HFFc6 (cell line): ENCODE measurements at places on chromosomes 7 and 10. TPM values are rescaled to one million over a fixed set of nuclear protein-coding genes. Genes with fewer than 3 reads are reported as not detected.

DNA sequence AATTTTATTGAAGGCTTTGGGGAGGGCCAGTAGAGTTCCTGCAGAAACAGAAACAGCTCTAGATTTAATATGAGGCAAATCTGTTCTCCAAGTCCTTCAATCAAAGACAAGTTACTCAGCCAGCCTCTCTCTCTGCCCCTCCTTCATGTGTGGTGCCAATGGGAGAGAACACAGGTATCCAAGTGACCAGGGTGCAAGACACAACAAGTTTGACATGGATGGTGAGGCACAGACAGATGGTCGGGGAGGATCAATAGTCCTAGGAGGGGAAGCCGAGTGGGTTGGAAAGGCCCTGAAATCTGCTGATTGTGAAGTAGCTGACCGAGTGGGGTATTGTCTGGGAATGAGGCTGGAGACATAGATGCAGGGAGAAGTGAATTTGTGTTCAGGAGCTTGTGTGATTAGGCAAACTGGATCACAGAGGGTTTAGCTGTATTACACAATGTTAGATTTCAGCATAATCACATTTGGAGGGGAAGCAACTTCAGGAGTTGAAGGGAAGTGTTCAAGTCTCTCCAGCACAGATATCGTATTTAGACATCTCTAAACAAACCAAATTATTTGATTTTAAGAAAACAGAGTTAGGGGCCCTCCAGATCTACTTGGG is 1.5 kb downstream of the GIMAP1 start:
- no peak for DNase-seq

GRCh38 chr7:75658802-75659201 is 79.9 kb downstream of the HIP1 start:
- no peak for DNase-seq

DNA sequence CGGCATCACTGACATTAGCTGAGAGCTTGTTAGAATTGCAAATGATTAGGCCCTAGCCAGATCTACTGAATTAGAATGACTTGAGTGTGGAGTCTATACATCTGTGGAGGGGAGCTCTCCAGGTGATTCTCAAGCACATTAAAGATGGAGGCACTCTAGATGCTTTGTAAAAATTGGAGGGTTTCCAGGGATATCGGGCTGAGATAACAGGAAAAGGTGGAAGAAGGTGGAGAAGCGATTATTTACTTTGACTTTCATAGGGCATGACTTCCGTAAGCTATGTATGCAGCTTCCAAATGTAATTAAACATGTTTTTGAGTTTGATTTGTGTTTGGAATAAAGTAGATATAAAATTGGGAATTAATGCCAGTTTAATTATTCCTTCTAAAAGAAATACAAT is 235.0 kb upstream of the PTN start:
- DNase-seq, result no peak

GRCh38 chr7:82593780-82594179 is 150.2 kb upstream of the CACNA2D1 start:
- DNase-seq, result no peak

DNA sequence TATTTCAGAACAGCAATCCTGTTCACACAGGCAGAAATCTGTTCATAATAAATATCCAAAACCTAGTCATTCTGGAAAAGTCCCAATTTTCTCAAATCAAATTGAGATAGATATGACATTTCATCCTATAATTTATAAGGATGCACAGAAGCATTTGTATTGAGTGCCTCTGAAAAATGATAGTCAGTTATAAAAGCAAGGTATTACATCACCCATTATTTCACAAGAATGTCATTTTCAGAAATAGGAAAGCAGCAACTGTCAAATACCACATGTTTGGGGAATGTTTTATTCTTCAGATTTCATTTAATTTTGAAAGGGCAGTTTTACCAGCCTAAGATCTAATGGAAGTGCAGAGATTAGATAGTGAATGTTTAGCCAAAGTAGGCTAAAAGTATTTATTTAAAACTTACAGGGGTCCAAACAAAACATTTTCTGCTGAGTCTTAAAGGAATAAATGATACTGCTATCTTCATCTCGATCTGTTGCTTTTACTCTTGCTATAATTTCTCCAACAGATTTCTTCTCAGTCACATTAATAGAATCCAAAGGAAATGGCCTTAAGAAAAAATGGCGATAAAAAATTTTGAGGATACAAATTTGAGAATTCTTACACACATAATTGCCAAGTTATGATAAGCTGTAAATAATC is 185.8 kb downstream of the HGF start:
- DNase-seq, result no peak

DNA sequence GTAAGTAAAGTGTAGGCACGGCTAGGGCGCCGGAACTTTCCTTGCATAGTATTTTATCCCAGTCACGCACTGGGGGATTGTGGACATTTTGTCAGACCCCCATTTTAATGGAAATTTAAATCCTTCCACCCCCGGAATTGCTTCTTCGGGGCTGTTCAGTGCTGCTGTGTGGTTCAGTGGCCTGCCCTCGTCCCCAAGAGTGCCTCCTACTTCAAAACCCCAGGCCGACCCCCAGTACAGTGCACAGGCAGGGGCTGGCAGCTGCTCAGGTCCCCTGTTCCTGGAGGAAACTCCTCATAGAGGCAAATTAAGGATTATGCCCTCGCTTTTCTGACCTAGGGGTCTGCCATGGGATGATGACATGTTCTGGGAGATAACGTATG is 94.5 kb downstream of the PTPRE start:
- no peak for DNase-seq

GRCh38 chr7:87347664-87348063 is 2.2 kb downstream of the CROT start:
- DNase-seq, result no peak

DNA sequence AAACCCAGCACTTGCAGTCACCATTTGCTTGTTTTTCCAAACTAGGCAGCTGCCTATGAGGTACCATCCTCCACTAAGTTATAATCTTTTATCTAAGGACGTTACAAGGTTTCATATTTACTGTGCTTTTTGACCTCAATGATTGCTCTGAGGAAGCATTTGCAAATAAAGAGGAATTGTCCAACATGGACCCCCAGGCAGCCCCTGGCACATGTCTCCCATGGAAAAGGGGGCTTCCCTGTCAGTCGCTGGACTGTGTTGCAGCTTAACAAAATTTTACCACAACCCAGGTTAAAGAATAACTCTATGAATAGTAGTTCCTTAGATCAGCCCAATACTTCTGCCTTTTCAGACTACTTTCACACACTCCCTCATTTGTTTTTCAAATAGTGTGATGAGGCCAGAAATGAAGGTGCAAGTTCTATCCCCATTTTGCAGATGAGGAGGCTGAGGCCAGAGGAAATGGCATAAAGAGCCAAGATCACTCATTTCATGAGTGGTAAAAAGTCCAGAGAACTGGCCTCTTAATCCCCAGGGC is 52.8 kb upstream of the ZPBP start:
- DNase-seq, result no peak

DNA sequence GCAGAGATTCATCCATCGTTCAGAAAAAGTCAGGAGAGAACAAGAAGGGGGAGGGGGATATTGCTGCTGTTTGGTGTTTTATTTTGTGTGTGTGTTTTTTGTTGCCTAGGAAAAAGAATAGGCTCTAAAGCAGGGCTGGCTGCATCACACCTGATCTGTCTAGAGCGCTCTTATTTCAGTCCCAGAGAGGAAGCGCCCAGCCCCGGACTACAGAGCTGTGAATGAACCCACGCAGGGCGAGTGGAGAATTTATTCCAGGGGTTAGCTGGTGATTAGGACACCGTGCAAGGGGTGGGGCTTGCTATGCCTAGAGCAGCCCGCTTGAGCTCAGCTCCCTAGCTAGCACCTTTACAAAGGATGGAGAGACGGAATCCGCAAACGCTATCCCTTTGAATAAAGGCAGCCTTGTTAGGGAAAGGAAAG is 621 bp upstream of the FAM13C start:
- DNase-seq, result no peak

- no peak for DNase-seq
Measured at GRCh38 chr7:37970211-37970610, 49.8 kb downstream of the EPDR1 start.

- no peak for DNase-seq
Measured at GRCh38 chr10:17771017-17771416, 19.0 kb downstream of the TMEM236 start.

ELAPOR2 gene
- not detected in 3 replicates for total RNA-seq

CFAP43 gene
- total RNA-seq, result 0.10 to 0.14 TPM in 2 of 3 replicates, not detected in the other

CISD1 gene
- 47.9 and 55.2 TPM in 2 replicates for total RNA-seq

TMEM176A gene
- not detected in 3 replicates for total RNA-seq

ANKRD30A gene
- not detected in 3 replicates for total RNA-seq
